ENCODE measurements at places on chromosomes 4 and X.

DNA sequence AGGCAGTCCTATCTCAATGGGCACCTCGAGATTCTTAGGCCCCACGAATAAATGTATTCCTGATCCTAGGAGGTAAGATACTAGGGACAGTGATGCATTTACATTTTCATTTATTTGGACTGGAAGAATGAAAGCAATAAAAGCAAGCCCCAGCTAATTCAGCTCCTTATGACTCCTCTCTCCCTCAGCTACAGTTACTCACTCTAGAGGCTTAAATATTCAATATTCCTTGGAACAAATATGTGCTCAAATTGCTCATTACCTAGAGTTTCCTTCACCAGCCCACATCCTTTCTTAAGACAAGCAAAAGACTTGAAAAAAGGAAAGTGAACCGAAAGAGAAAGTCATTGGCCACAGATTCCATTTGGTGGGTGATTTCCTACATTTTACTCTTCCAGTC is 13.9 kb downstream of the PAGE2 start:
- DNase-seq = peak; percentile 19

- no peak for DNase-seq
Observed at GRCh38 chr4:186400676-186401075, 134.7 kb downstream of the F11 start.

- no peak for DNase-seq
Observed at GRCh38 chr4:126991965-126992364, 640.8 kb upstream of the INTU start.

GRCh38 chr4:162352580-162353107 is 188.8 kb upstream of the FSTL5 start:
- no peak for DNase-seq

GRCh38 chr4:152460488-152460887 is 75.4 kb downstream of the FBXW7 start:
- peak; percentile 96 for DNase-seq

GRCh38 chr4:134313591-134313990 is 112.0 kb upstream of the PABPC4L start:
- no peak for DNase-seq

GRCh38 chr4:10007793-10008608 is 13.3 kb downstream of the SLC2A9 start:
- no peak for DNase-seq

DNA sequence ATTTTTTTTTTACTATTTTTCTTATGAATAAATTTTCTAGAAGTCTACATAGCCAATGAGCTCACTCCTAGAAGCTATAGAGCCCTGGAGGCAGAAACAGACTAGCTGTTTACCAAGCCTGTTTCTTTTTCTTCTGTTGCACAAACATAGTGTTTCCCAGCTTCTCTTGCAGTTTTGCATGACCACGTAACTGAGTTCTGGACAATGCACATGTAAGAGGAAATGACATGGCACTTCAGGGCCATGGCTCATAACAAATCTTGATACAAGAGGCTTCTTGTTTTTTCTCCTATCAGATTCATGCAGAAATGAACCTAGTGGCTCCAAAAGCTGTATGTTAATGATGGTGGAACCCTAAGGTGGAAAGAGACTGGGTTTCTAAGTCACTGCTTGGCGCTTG is 127.4 kb downstream of the ZNF330 start:
- DNase-seq = peak; percentile 76

DNA sequence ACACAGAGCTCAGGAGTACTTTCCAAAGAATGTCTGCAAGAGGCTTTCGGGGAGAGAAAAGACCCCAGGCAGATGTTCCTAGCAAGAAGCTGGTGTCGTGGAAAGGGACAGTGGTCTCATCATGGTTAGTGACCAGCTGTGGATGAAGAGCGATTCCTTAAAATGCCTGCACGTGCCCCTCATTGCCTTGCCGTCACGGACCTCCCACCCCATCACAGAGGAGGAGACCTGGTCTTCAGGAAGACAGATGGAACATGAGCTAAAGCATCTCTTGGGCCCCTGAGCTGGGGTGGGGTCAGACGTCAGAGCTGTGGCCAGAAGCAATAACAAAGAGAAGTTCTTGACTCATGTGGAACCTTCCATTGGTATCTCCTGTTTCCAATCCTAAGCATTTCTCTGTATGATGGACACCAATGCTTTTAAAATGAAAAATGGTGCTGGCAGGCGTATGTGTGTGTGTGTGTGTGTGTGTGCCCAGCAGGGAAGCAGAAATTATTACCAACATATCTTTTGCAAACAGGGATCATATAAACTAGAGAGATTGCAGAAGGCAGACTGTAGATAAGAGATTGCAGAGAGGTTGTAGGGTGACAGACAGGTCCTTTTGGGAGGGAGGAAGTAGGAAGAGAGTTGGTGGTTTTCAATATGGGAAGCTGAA is 25.2 kb upstream of the ASMTL start:
- peak; percentile 80 for DNase-seq

DNA sequence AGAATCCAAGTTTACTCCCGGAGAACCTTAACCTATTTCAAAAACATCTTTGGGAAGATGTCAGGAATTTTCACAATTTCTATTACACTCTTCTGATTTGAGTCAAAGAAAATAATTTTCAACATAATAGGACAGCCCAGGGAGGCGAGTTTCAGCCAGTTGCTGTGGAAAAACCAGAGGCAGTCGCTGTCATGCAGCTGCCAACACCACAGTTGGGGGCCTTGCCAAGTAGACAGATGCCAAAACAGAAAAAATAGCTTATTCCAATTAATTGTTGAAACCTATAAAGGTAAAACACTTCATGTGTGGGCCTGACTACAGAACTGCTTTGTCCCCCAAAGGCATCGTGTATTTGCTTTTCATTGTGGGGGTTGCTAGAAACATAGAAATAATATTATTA is 225.8 kb downstream of the DMD start:
- DNase-seq = no peak

DNA sequence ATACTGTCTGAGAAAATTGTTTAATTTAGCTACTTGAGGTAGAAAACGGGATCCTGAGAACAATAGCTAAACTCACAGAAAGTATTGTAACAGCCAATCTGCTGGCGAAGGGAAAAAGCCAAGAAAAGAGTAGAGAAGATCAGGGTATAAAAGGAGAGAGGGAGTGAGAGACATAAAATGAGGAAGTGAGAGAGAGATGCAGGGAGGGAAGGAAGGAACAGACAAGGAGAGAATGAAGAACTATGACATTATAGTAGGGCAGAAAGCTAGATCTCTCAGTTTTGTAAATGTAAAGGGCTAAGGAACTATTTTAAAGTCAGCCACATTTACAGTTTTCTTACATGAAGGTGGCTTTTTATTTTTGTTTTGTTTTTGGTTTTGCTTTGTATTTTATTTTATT is 1.6 kb upstream of the GIMD1 start:
- DNase-seq = peak; percentile 37

DNA sequence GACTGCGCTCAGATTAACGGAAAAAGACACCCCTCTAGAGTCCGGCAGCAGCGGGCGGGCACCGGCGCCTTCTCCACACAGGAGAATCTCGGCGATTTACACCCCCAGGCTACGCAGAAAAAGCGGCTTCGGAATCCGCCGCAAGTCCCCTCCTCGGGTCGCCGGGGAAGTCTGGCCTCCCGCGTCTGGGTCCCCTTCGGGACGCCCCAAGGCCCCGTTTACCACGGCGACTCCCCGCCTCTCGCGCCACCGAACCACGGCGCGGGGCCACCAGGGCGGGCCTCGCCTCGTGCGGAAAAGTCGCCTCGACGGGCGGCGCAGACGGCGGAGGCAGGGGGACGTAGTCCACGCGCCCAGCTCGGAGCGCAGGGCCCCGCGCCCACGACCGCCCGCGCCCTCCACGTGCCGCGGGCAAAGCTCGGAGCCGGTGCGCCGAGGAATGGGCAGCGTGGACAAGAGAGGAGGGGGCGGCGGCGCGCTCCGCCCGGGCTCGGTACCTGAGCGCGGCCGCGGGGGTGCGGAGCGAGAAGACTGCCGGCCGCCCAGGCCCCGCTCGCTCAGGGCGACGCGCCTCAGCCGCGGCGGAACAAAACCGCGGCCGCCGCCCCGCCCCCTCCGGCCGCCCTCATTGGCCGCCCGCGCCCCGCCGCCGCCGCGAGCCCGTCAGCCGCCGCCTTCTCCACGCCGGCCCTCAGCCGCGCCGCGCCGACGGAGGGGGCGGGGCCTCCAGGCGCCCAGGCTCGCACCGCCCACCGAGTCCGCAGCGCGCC is at the start of gene FAM53A:
TSS of gene FAM53A (minus strand) at position 578 of the 770 bp plus-strand sequence. CDS start 15,572 bp downstream, outside the sequence.
- DNase-seq = peak; percentile 92

GRCh38 chr4:65083076-65083475 is 587.2 kb downstream of the EPHA5 start:
- peak; percentile 69 for DNase-seq

DNA sequence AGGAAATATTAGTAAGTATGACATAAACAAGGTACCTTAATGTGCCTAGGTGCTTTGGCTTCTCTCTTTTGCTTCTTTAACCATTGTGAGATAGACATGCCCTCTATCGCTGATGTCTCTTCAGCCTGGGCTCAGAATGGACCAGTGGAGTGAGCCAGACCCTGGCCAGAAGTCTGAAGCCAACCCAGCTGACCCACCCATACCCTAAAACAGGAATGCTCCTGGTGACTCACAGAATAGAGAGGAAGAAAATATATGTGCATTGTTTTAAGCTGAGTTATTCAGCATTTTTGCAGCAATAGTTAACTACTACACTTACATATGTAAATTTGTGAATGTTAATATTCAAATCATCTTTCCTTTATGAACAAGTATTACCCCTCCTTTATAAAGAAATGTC is 167.5 kb upstream of the PCDH10 start:
- no peak for DNase-seq

GRCh38 chrX:154429711-154430110 is 1.2 kb downstream of the ATP6AP1 start:
- DNase-seq = no peak
